ENCODE measurements at places on chromosomes 11 and 22.

DNA sequence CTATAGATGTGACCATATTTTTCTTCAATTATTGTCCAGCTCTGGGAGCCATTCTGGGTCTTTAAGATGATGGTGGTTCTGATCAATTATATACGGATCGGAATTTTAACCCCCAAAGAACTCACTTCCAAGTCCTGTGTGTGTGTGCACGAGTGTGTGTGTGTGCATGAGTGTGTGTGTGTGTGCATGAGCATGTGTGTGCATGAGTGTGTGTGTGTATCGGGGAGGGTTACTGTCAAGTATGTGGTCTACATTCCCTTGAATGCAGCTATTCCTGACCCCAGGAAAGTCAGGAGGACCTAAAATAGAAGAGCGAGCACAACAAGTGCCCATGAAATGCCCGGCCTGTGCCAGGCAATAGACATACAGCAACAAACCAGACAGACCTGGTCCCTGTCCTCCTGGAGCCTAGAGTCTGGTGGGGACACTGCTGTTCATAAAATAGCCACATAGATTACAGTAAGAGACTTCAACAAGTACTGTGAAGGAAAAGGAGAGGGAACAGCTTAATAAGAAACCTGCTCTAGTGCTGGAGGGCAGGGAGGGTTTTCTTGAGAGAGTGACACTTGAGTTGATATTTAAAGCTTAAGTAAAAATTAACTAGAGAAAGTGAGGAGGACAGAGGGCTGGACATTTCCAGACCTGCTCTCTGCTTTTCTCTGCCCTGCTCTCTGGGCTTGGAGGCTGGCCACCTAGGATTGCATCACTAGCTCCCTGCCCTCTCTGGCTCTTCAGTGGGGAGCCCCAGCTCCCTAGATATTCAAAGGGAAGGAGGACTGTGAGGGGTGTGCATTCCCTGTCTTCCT is 66.1 kb upstream of the SPON1 start:
- DNase-seq, result no peak

DNA sequence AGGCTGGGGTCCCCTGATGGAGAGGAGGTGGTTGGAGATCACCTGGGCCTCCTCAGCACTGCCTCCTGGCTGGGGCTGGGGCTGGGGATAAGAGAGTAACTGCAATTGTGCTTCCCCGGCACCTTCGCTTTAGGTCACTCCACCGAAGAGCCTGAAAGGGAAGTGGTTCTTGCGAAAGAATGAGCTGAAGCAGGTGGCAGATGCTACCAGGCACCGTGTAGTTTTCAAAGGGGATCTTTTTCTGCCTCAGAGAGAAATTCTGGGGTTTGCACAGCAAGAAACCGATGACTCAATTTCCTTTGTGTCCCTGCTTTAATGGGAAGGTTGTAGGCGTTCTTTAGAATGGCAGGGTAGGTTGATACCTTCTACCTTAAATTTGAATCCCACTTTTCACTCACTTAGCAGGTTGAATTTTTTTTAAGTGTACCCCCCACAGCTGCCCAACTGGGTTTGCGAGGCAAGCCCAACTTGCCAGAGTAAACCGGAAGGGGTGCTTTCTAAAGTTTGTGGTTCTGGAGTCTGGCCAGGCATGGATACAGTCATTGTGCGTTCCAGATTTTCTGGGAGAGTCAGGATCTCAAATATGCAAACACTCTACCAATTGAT is 5.3 kb downstream of the CD44 start:
- DNase-seq, result peak; percentile 48

DNA sequence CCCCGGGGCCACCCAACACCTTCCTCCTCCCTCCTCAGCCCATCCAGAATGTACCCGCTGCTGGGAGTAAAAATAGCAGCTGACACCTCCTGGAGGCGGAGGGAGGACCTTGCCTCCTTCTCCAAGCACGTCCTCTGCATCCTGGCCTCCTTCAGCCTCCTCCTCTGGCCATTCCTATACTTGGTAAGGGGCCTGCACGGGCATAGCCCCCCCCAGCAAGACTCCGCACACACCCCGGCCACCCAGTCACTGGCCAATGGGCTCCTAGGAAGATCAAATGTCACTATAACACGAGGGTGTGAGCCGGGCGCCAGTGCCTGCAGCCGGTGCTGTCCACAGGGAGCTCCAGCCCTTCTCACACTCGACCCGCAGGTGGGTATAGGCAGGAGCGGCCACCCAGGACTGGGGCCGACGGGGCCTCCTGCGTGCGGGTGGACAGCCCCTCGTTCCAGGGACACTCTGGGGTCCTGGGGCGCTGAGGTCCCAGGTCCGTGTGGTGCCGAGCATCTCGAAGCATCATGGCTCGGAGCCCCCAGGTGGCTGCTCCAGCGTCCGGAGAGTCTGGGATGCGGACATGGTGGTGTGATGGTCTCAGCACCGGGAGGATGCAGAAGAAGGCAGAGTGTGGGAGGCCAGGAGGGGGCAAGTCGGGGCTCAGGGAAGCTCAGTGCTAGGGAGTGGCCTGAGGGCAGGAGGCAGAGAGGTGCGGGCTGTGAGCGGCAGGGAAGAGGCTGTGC is at the start of gene TNNT3:
TSS of gene TNNT3 (plus strand) at position 313 of the 737 bp plus-strand sequence. CDS start 3,172 bp downstream, outside the sequence.
- no peak for DNase-seq

DNA sequence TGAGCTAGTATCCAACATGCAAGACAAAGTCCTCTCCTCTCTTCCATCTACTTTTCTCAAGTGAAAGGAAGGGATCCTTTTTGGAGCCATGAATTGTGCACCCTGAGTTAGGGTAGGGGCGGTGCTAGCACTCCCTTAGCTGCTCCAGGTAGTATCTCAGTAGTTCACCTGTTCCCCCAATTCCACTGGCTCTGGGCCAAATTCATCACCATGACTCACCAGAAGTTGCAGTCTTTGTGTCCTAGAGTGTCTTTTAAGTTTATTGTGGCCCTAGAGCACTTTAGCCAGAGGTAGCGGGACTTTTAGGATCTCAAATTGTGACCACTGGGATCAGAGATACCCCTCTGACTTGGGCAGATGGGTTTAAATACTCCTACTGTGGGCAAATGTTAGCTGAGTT is 398.6 kb upstream of the ANO5 start:
- DNase-seq, result no peak

GRCh38 chr11:62151737-62152102 is 27.9 kb downstream of the INCENP start:
- DNase-seq, result no peak

- DNase-seq, result no peak
These were observed 73.4 kb upstream of the HMGXB4 start for GRCh38 chr22:35183917-35184316.

DNA sequence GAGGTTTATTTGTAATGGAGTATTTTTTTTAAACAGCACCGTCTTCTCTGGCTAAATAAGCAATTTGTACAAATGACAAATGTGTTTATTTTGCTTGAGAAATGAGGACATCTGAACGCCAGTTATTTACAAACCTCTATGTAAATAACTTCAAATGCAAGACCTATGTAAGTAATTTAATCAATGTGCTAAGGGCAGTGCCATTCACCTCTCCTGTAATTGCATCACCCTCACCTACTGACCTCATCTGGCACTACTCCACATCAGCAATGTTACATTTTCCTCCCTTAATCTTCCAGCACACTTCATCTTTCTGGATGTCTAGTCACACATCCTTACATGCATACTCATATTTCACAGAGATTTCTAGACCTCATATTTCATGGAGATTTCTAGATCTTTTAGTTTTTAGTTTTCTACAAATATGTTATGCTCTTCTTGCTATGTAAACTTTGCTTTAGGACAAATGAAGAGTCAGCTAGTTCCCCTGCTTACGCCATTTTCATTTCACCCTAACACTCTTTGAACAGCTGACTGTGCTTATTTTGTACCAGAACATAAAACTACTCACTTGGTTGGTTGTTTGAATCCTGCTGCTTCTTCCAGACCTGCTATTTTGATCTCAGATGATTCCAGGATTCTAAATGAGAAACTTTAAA is 238.6 kb downstream of the GRM5 start:
- no peak for DNase-seq

- no peak for DNase-seq
These were observed 306.7 kb upstream of the MTNR1B start for GRCh38 chr11:92662601-92663360.

DNA sequence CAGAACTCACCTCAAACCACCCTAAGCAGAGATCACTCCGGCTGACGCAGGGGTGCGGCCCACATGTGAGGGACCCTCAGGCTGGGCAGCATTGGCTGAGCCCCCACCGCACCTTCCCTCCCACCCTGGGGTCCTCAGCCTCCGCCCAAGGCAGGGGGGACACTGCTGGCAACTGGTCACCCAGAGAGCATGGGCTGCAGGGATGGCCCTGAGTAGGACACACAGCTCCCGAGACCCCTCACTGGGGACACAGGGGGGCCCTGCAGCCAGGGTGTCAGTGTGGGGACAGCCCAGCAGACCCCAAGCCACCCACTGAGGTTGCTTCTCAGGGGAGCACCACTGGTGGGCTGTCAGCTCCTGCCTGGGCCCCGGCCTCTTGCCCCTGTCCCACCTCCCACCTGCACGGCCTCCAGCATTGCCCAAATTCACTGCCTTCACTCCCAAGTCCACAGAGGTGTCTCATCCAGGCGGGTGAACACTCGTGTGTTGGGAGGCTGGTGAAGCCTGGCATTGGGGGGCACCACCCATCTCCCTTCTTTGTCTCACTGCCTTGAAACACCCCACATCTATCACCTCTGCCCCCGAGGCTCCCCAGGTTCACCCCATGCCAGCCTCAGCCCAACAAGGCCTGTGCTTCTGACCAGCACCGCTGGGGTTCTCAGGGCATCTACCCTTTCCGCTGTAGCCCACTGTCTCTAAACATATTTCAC is 4.7 kb downstream of the C11orf21 start:
- DNase-seq, result no peak

- no peak for DNase-seq
These were observed 472 bp downstream of the UBXN1 start for GRCh38 chr11:62678433-62678769.

DNA sequence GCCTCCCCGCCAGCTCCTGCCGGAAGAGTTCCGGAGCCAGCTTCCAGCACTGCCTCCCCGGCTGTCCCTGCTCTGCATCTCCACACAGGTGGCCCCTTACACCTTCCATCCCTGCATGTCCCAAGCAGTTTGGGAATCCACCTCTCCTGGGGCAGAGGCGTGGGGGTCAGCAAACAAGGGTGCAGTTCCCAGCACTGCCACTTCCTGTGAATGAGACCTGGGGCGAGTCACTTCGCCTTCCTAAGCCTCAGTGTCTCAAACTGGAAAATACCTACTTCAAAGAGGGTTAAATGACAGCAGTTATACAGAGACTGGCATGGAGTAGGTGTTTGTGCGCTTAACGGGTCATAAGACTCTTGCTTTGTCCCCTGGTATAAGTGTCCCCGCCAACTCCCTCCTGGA is 5.2 kb downstream of the CYTH4 start:
- no peak for DNase-seq

- DNase-seq, result no peak
These were observed 124.5 kb upstream of the SYT13 start for GRCh38 chr11:45410391-45411227.

DNA sequence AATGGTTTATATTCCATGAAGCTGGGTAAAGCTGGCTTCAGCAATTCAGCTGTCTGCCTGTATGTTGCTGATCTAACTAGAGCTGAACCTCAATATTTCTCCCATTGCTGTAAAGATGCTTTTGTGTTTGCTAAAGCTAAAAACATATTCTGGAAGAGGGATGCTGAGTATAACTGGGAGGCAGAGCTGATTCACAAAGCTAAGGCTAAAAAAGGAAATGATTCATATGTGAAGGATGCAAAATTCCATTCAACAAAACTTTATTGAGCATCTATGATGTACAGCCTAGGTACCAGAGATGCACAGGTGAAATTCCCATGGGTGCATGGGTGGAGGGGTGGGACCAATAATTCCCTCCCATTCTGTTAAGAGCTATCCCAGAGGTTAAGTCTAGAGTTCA is 193.9 kb downstream of the KIF18A start:
- no peak for DNase-seq

GRCh38 chr22:22164541-22165272 is 79.9 kb upstream of the VPREB1 start:
- no peak for DNase-seq

DNA sequence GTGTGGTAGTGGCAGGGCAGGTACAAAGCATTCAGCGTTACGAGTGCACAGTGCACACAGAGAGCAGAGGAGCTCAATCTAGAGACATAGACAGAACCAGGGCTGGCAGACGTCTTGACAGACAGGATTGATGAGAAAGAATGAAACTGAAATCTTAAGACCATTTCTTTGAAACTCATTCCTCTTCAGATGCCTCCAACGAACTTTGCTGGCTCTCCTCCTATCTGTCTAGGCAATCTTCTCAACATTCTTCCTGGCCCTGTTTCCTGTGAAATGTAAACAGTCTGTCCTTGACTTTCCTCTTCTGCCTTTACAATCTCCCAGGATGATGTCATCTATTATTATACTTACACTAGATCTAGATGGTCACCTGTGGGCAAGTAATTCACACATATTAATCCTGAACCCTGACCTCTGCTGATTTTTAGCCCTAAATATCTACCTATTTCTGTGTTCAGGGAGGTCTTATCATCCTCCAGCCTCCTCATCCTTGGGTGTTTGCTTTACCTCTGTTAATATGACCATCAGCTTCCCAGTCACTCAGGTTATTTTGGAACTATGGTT is 119.5 kb downstream of the ENTHD1 start:
- DNase-seq, result no peak

- DNase-seq, result no peak
These were observed 4.2 kb downstream of the GRAMD1B start for GRCh38 chr11:123434262-123434661.

GRCh38 chr11:43504316-43504950 is 145.7 kb downstream of the TTC17 start:
- no peak for DNase-seq

All from activated effector memory CD4-positive, alpha-beta T cell treated with Interleukin-2 at 50 U/mL for 16 hours (primary cell).